SHP77 treated with DMSO at 0.1 percent for 48 hours (cell line): ENCODE measurements at places on chromosomes 11 and 22.

GRCh38 chr22:37618072-37618656 lies 9.5 kb downstream of the GGA1 start:
- DNase-seq: no peak

- DNase-seq: no peak
Measured at GRCh38 chr11:111367411-111368284, 11.4 kb downstream of the POU2AF1 start.

DNA sequence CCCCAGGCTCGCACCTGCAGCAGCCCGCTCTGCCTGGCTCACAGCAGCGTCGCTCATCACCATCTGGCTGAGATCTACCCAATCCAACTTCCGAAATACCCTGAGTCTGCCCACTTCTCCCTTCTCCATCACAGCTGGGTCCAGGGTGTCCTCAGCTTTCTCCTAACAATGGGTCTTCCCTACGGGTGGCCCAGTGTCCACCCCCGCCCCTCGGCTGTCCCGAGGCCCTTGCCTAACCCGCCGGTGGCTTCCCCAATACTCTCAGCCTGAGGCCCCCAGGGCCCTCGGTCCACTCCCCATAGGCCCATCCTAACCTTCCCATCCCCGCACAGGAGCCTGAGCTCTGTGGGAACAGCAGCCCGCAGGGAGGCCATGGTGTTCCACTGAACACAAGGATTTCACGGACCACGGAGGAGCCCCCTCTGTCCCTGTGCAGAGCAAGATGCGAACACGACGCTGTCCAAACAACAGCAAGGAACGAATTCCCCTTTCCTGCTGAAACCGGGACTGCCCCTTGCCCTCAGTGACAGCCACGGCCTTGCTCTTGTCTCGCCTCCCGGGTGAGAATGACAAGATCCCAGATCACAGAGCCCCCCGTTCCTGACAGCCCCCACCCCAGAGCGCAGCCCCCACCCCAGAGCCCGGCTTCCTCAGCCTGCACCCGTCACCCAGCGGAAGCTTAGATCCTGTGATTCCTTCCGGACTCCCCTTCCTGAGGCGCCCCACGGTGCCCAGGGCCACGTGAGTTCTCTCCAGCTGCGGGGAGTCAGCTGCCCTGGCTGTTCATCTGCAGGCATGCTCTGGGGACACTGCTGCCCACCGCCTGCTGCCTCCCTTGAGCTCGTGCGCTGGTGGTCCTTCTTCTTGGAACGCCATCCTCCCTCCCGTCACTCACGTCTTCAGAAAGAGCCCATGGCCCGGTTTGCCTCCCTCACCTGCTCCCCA lies 48.8 kb upstream of the CARS1 start:
- no peak for DNase-seq

DNA sequence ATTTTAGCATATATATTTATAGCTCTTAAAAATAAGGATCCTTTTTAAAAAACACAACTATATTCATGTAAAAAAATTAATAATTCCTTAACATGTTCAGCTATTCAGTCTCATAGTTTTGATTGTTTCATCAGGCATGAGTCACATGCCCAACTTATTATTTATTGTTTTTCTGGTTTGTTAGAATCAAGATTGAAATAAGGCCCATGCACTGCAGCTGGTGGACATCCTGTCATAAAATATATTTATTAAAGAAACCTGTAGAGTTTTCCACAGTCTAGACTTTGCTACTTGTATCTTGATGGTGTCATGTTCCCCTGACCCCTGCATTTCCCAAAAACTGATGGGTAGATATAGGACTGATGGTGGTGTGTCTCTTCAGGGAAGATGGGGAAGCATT lies 77.4 kb downstream of the PARVA start:
- DNase-seq: no peak

DNA sequence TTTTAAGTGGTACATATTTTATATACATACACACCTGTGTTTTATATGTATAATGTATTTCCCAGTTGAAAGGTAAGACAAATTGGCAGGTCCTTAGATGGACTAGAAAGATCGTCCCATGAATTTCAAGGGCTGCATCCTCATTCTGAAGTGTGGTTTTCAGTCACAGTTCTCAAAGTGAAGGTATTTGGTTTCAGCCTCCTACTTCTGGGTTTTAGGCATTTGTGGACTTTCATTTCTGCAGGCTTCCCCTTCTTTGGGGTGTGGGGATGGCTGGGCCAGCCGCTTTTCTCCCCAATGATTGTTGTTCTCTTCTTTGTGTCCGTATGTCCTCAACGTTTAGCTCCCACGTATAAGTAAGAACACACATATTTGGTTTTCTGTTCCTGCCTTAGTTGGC lies 10.0 kb downstream of the DCPS start:
- no peak for DNase-seq
